Spleen (tissue), 13 donors: ENCODE measurements at places on chromosomes 3 and 15. TPM values are rescaled to one million over a fixed set of nuclear protein-coding genes. Genes with fewer than 3 reads are reported as not detected.

DNA sequence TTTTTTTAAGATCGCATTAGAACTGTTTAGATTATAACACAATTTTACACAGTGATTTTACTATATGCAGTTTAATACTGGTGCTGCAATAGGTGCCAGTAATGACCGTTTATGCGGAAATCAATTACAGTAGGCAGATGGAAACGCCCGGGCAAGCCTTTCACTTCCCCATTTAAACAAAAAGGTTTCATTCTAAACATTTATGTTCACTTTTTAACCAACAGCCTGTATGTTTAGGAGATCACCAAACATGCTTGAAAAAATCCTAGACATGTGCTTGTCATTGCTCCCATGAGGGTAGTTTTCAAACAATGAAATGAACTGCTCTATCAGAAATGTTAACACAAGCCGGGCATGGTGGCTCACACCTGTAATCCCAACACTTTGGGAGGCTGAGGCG is 2.7 kb downstream of the BNIP2 start:
- peaks cover 73% of the 10 kb centered on the region for H3K4me1 ChIP-seq
- peak overlapping the region; percentile 100 for H3K27ac ChIP-seq
- H3K36me3 ChIP-seq, result peaks cover 28% of the 10 kb centered on the region
- H3K27me3 ChIP-seq, result no peaks in the 10 kb centered on the region
- DNase-seq, result no peak

- H3K27ac ChIP-seq, result no peak overlapping the region
- H3K4me1 ChIP-seq, result peaks cover 10% of the 10 kb centered on the region
- H3K4me3 ChIP-seq, result no peak overlapping the region
- no peaks in the 10 kb centered on the region for H3K27me3 ChIP-seq
Observed at GRCh38 chr3:191345334-191345733, 15.0 kb upstream of the UTS2B start.

DNA sequence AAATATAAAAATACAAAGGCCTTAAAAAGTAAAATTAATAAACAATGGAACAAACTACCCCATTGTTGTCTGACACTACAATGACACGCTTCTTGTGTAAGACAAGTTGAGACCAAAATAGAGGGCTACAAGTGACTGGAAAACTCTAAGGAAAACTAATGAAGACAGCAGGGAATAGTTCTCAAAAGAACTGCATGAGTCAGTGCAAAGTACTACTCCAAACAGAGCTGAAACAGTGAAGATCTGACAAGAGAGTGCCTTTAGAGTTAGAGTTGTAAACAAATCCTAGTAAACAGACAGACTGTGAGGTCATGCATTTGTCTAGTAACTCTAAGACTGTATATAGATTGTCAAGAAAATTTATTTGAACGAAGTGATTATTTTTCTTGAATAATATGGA is 233.9 kb downstream of the BBX start:
- H3K27me3 ChIP-seq, result no peaks in the 10 kb centered on the region
- DNase-seq, result no peak
- no peaks in the 10 kb centered on the region for H3K4me1 ChIP-seq
- no peak overlapping the region for H3K4me3 ChIP-seq

- no peaks in the 10 kb centered on the region for H3K27me3 ChIP-seq
- no peak overlapping the region for H3K27ac ChIP-seq
- no peak for DNase-seq
- no peak overlapping the region for H3K4me3 ChIP-seq
Observed at GRCh38 chr3:93931597-93932229, 42.0 kb downstream of the PROS1 start.

DNA sequence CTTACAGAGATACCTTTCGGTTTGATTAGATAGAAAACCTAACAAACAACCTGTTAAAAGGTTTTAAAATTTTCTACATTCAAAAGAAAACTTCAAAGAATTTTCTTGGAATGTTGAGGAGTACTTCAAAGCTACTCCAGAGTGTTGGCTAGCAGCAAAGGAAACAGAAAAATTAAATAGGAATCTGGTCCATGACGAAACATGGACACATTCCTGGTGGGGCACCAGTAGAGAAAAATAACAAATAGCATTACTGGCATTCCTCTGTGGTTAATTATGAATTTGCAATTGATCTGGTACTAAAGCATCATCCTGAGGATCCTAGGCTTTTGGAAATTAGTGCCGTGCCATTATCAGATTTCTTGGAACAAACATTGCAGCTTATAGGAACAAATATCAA is 59.5 kb upstream of the DPPA4 start:
- H3K27ac ChIP-seq, result no peak overlapping the region
- H3K27me3 ChIP-seq, result no peaks in the 10 kb centered on the region
- no peaks in the 10 kb centered on the region for H3K36me3 ChIP-seq

The GREM1 gene
- total RNA-seq, result 0.18 TPM

DNA sequence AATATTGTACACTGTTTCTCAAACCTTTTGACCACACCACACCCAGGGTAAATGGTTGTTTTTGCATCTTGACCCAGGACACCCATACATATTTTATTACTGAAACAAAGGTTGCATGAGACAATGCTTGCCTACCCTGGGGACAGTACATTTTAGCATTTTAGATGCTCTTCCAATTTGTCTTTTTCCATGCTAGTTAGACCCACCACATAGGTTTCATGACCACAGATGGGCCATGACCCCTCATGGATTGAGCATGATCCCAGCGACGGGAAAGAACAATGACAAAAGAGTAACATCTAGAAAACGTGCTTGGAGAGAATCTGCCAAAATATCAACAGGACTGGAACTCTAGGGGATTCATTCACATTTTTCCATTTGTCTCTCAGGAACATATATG is 161.0 kb upstream of the PFN2 start:
- H3K4me1 ChIP-seq, result no peaks in the 10 kb centered on the region
- H3K27me3 ChIP-seq, result no peaks in the 10 kb centered on the region
- no peak overlapping the region for H3K27ac ChIP-seq

The THOC7 gene
- total RNA-seq, result 36.7 TPM

DNA sequence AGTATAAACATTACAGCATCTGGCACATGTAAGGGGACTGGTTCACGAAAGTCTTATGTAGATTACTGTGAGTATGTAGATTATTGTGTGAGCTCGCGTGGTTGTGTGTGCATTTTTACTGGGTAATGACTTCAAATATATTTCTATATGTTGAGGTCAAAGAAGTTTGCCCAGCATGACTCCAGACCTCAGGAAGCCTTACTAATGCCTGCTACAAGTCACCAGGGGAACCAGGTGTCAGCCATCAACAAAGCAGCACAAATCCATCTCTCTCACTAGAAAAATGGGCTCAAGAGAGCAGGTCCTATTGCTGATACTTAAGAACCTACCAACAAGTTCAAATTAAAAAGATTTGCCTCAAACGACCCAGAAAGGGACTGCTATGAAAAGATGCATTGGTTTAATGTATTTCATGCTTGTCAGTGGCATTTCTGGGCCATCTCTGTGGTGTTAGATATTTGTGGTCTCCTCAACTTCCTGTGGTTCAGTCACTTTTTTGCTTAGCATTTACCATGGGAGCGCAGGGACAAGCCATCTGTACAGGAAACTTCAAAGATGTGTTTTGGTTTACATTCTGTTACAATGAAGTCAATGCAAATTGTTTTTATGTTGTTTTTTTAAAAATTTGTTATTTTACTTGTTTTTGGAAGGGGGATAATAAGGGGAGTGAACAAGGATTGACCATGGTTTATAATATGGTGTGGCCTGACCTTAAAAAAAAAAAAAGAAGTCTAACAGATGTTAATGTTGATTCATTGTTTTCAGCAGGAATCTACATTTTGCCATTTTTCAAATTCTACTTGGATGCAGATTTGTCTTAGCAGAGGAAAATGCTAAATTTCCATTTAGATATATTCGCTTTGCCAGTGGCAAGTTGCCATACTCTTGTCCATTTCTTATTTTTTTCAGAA is 172.1 kb upstream of the ADAMTS9 start:
- H3K4me3 ChIP-seq, result no peak overlapping the region
- H3K4me1 ChIP-seq, result no peaks in the 10 kb centered on the region
- H3K36me3 ChIP-seq, result no peaks in the 10 kb centered on the region
- no peak overlapping the region for H3K27ac ChIP-seq

- H3K36me3 ChIP-seq, result no peaks in the 10 kb centered on the region
- H3K27ac ChIP-seq, result no peak overlapping the region
- no peaks in the 10 kb centered on the region for H3K4me1 ChIP-seq
- H3K4me3 ChIP-seq, result no peak overlapping the region
Observed at GRCh38 chr3:21436835-21437234, 314.2 kb downstream of the ZNF385D start.

The ALS2CL gene
- 17.9 TPM for total RNA-seq

The TRA2B gene
- 142 TPM for total RNA-seq

DNA sequence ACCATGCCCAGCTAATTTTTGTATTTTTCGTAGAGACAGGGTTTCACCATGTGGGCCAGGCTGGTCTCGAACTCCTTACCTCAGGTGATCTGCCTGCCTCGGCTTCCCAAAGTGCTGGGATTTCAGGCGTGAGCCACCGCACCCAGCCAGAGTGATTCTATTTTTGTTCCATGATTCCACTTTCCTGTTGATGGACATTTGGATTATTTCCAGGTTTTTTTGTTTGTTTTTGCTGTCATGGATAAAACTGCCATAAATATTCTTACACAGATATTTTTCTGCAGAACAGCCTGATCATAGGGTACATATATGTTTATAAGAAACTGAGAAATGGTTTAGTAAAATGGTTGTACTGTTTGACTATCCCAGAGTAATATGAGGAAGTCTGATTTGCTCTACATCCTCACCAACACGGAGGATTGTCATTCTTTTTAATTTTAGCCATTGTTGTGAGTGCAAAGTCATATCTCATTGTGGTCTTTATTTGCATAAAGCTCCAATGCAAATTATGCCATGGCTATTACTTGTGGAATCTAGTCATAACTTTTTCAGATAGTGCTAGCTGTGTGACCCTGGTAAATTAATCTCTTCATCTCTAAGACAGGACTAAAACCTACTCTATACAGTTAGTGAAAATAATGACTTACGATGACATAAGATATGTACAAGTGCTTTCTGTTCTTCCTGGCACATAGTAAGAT is 42.7 kb downstream of the MAP6D1 start:
- H3K4me3 ChIP-seq, result no peak overlapping the region
- H3K27ac ChIP-seq, result no peak overlapping the region
- no peak for DNase-seq

- no peak overlapping the region for H3K27ac ChIP-seq
- no peaks in the 10 kb centered on the region for H3K27me3 ChIP-seq
- H3K4me1 ChIP-seq, result no peaks in the 10 kb centered on the region
- H3K4me3 ChIP-seq, result no peak overlapping the region
- DNase-seq, result no peak
Observed at GRCh38 chr3:14001136-14001535, 121.3 kb upstream of the WNT7A start.

DNA sequence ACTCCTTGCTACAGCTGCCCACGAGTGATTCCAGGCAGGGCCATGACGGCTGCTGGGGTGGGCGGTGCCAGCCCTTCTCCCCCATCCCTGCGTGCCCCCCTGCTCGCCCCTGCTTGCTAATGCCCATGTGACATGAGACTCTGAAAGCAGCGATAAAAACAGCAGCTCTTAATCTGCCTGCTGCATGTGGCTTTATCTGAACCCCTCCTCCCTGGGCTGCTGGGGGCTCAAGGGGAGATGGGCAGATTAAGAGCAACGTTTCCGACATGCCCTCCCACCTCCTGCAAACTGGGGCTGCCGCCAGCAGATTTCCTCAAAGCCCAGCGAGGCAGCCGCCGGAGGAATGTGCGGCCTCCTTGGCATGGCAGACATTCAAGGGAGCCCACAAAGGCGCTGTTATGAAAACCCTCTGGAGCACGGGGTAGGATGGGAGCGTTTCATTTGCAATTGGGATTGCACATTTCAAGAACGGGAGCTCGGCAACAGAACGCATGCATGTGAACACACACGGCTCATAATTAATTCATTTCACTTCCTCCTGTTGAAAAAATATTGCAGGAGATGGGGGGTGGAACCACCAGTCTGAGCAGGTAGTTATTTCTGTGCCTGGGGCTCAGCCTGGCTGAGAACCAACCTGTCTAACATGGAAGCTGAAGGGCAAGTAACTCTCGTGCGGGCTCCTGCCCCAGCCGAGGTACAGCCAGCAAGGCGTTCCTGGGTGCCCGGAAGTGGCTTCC is 504.2 kb upstream of the PROK2 start:
- H3K27ac ChIP-seq, result no peak overlapping the region
- peaks cover 19% of the 10 kb centered on the region for H3K4me1 ChIP-seq
- H3K27me3 ChIP-seq, result peaks cover 13% of the 10 kb centered on the region
- DNase-seq, result peak; percentile 82
- H3K36me3 ChIP-seq, result no peaks in the 10 kb centered on the region

GRCh38 chr3:187684880-187685279 is 14.7 kb upstream of the SST start:
- no peaks in the 10 kb centered on the region for H3K27me3 ChIP-seq
- H3K36me3 ChIP-seq, result no peaks in the 10 kb centered on the region
- no peaks in the 10 kb centered on the region for H3K4me1 ChIP-seq
- H3K4me3 ChIP-seq, result no peak overlapping the region
- no peak overlapping the region for H3K27ac ChIP-seq
- DNase-seq, result no peak

DNA sequence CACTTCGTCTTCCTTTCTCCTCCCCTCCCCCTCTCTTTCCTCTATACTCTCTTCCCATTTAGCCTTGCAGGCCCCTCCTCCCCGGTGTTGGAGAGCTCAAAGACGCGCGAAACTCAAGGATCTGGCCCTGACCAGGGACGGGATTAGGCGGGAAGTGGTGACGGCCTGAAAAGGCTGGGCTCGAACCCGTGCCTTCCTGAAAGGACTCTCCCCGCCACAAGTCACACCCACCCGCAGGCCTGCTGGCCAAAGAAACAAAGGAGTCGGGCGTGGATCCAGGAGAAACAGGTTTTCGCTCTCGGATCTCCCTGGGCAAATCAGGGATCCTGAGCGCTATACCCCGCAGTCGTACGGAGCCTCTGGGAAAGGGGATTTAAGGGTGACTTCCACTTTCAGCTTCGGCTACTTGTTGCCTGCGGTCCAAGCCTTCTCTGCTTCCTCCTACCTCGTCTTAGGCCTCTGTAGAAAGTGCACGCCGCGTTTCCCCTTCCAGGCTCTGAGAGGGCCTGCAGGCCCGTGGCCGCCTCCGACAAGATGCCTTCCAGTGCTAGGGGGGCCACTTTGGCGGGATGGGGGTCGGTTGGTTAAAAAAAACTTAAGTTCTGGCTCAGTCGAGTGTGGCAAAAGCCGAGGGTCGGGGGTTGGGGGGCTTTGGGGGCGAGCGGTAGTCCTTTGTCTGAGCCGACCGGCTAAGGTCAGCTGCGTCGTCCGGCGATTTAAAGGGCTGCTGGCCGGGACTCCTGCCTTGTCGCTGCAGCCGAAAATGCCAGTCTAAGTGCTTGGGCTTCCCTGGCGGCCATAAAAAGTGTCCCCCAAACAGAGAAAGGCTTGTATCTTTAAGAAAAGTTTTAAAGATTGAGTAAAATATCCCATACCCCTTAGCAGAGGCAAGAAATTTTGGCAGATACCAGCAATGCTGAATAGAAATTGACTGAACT is 8.2 kb downstream of the ZIC4 start:
- no peak overlapping the region for H3K27ac ChIP-seq
- no peaks in the 10 kb centered on the region for H3K36me3 ChIP-seq
- DNase-seq, result peak; percentile 53
- H3K4me1 ChIP-seq, result peaks cover 5% of the 10 kb centered on the region
- H3K27me3 ChIP-seq, result peaks cover 96% of the 10 kb centered on the region

GRCh38 chr3:106811376-106811775 is 565.9 kb upstream of the CCDC54 start:
- H3K4me1 ChIP-seq, result no peaks in the 10 kb centered on the region
- H3K4me3 ChIP-seq, result no peak overlapping the region
- no peaks in the 10 kb centered on the region for H3K27me3 ChIP-seq
- H3K36me3 ChIP-seq, result no peaks in the 10 kb centered on the region
- no peak for DNase-seq

GRCh38 chr3:144415492-144415891 is 443.9 kb downstream of the DIPK2A start:
- no peaks in the 10 kb centered on the region for H3K4me1 ChIP-seq
- DNase-seq, result no peak
- H3K4me3 ChIP-seq, result no peak overlapping the region
